ENCODE measurements at places on chromosomes 2 and 18.
A peak's percentile ranks its signal among the peaks of the same experiment; 100 is the strongest.

DNA sequence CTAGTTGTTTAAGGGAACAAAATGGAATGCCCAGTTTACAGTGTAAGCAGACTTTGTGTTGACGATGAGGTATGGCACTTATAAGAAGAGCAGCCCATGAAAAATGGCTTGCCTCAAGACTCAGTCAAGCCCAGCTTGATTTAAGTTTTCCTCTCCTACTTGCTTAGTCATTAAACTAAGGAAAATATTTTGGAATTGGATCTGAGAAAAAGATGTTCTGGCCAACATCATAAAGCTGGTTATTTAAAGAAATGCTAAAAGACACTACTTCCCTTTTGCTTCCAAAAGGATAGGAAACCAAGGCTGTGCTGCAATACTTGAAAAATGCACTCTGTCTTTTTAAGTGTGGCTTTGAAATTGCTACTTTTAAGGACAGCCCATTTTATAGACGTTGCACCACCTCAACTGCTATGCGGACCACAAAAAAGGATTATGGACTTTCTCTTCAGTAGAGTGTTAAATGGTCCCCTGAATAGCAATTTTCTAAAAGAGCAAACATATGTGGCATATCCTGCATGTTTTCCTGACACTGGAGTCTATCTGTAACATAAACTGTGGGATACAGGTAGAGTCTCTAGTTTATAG, 32.1 kb downstream of the CCDC141 start:
- no peak for DNase-seq

GRCh38 chr18:52544086-52544485, 204.1 kb downstream of the DCC start:
- no peak for DNase-seq

DNA sequence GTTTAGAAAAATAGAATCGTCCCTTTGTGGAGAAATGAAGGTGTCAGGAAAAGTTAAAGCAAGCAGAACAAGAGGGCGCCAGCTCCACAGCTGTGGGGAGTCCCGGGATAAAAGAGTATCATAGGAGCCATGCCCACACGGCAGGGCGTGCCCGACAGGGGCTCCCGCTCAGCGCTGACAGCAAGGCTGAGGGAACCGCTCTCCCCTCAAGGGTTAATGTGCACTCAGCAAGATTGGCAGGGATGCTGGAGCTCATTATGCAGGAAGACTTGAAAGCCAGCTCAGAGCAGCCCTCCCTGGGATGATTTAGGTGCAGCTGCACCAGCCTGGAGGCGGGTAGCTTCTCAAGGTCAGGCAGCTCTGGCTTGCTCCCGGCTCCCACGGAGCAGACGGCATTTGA, 500.2 kb downstream of the EIPR1 start:
- DNase-seq = no peak

GRCh38 chr2:226308986-226309385, 490.6 kb downstream of the IRS1 start:
- DNase-seq = peak; percentile 77

GRCh38 chr2:17625446-17625845, 85.0 kb downstream of the VSNL1 start:
- no peak for DNase-seq

DNA sequence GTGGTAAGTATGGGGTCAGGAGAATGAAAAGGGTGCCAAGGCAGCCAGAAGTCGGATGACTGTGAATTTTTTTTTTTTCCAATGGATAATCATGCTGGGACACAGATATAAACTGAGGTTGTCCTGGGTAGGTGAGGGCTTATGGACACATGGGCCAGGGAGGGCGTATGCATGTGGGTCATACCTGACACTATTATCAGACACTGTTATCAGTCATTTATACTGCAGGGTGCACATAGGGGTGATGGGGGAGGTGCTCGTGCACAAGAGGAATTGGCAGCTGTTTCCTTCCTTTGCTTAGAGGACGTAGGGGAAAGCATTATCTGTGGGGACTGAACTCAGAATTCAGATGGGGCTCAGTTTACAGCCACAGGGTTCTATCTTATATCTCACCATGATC, 10.1 kb downstream of the CTIF start:
- no peak for DNase-seq

DNA sequence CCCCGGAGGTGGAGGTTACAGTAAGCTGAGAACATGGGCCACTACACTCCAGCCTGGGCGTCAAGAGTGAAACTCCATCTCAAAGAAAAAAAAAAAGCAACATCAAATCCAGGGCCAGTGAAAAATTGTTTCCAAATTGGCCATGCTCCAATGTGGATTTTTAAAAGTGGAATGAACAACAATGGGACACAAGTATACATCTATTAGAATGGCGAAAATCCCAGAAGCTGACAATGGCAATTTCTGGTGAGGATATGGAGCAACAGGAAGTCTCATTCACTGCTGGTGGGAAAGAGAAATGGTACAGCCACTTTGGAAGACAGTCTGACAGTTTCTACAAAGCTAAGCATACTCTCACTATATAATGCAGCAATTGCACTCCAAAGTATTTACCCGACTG, 161.4 kb downstream of the UXS1 start:
- no peak for DNase-seq

GRCh38 chr18:50360611-50361010, 14.2 kb upstream of the SKA1 start:
- DNase-seq = no peak

GRCh38 chr2:163469561-163469962, 266.2 kb downstream of the FIGN start:
- DNase-seq = peak; percentile 9

DNA sequence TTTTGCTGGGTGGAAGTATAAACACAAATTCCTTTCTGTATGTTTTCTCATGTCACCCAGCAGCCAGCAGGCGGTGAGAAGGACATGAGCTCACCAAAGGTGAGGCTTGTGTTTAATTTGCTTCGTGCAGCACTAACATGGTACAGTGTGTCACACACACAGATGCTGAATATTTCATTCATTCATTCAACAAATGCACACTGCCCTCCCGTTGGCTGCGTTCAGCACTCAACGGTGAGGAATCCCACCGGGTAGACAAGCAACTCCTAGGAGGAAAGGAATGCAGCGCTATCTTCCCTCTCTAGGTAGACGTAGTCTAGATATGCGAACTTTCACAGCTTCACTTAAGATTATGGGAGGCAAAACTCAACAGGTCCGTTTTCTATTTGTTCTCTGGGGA, 85.1 kb downstream of the LONRF2 start:
- no peak for DNase-seq

DNA sequence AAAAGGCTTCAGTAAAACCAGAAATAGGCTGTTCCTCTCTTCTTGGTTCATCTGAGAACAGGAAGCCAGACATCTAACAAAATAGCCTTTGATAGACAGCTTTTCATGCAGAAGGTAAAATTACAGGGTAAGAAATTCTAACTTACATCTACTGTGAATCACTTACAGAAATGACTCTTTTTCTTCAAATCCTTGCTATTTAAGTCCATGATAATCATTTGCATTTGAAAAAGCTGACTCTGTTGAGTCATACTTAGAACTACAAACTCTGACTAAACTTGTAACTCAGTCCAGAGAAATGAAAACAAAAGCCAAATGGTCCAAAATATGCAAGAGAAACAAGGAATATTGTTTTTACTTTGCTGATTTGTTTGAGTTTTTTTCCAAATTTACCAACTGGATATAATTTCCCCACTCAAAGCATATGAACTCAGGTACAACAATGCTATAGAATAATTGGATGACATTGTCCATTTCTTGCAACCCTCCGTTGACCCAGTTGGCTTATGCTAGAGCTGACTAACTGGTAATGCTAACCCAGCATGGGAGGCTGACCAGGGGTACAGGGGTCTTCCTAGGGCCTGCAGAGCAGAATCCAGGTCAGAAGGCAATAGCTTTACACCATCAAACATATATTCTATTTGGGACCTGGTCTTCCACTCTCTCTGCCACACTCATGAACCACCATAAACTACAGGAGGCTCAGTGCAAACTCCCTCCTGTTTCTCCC, 18.8 kb upstream of the MREG start:
- peak; percentile 45 for DNase-seq

DNA sequence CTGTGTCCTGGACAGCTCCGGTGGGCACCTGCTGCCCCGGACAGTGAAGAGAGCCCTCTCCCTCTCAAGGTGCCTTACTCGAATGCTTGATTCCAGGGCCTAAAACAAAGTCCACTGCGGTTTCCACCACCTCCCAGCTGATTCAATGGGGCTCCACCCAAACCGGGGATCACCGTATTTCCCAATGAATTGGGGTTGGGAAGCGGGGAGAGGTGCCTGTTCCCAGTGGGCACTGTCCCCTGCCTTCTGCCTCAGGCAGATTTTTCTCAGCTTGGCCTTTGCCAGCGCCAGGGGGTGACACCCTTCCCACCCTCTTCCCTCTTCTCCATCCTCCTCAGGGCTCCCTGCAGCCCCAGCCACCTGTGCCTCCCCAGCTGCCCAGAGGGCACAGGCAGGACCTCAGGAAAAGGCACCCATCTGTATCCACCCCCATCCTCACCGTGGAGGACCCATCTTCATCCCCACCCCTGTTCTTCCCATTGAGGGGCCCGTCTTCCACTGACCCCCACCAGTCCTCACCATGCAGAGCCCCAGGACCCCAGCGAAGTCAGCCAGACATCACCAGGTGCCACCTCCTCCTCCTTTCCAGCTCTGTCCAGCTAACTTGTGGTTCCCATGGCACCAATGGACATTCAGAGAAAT, 66.7 kb upstream of the HPCAL1 start:
- no peak for DNase-seq

DNA sequence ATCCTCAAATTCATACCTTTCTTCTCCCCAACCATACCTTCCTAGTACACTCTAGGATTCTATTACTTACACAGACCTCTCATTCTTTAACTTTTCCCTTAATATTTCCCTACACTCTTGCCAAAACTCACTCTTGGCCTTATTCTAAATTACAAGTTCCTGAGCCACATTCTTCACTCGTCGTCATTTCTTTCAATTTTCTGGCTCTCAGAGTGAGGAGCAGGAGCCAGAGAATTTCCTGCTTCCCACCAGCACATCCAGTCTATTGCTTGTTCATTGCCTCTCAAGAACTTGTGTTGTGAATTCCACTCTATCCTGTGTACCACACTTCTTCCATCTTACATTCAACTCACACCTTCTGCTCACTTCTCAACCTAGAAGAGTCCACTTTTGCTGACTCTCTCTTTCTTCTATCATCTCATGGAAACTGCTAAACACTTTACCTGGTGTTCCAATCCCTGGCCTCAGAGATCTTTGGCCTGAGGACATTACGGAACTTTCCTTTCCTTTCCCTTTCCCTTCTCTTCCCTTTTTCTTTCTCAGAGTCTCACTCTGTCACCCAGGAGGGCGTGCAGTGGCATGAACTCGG, 171.6 kb downstream of the PLCL1 start:
- no peak for DNase-seq

- DNase-seq = peak; percentile 40
Observed at GRCh38 chr2:47558116-47558767, 155.3 kb downstream of the MSH2 start.

DNA sequence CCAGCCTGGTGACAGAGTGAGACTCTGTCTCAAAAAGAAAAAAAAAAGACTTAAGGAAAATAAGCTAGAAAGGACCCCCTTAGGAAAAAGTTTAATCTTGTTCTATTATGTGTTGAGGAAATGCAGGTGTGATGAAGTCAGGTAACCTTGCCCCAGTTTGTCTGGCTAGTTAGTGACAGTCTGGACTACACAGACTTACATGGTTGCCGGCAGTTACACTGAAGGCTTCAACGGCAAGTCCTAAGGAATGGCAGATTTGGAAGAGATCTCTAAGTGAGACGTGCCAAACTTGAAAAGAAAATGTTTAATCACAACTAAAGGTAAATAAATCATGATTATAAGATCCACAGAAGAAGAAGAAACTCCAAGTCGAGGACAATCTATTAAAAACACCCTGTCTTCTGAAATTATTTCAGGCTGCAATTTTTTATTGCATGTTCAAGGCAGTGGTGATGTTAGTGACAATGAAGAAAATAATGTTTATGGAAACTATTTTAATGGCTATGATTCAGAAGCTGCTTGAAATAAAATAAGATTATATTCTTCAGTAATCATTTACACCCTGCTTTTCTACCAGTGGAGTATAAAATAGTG, 84.2 kb downstream of the TTC27 start:
- no peak for DNase-seq

- DNase-seq = peak; percentile 18
Observed at GRCh38 chr2:18623782-18624181, 34.4 kb upstream of the NT5C1B start.

GRCh38 chr2:177241711-177242120, 22.8 kb downstream of the NFE2L2 start:
- DNase-seq = peak; percentile 21

GRCh38 chr2:11807156-11808015, 61.0 kb downstream of the LPIN1 start:
- DNase-seq = no peak

DNA sequence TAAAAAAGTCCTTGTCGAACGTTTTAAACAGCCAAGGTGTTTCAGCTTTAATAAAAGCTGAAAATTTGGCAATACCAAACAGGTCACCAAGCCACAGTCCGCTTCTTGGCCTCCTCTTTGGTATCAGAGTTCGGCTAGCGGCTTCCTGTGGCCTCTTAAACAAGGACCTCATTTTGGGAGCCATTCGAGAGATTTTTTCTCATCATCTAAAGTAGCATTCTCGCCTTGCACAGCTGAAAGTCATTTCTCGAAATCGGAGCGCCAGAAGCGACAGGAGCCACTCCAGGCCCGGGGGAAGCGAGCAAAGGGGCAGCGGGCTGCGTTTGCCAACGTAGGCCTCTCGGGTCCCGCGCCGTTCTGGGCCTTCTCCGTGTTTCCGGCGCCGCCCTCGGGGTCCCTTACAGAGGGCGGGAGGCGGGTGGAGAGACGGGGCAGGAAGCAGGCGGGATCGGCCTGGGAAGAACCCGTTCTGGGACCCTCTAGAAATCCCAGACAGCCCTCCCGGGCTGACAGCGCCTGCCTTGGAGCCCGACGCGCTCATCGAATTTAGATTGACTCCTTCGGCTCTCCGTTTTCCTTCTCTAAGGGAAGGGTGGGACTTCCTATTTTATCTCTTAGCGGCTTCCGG, 522 bp upstream of the ZNF407 start:
- peak; percentile 78 for DNase-seq

GRCh38 chr2:239329284-239329971, 71.4 kb downstream of the HDAC4 start:
- no peak for DNase-seq

DNA sequence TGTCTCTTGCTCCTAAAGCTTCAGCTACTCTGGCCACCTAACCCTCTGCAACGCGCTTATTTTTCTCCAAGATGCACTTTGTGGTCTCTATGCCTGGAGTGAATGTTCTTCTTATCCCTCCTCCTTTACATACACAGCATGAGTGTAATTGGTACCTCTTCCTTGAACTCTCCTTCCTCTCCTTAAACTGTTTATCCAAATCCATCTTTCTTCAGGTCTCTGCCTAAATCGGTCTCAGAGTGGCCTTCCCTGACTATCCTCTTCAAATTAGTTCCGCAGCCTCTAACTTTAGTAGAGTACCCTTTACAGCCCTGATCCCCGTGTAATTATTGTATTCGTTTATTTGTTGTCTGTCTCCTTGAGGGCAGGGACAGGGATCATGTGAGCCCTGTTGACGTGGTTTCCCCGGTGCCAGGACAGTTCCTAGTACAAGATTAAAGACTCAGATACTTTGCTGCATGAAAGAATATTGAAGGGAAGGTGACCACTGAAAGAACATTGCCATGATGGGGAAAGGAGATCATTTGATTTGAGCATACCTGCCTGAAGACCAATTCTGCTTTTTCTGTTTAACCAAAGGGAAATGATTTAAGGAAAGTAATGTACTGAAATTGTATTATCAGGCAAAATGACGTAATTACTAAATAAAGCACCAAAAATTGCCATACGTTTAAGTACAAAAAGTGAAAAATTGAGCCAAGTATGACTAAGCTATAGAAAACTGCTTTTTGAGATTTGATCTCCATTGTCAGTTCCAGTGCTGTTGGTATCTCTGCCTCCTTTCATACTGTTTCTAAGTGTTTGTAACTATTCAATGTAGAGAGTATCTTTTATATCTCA, 1.2 kb downstream of the CNOT9 start:
- DNase-seq = peak; percentile 38
